ENCODE measurements at places on chromosomes 2 and 18.

DNA sequence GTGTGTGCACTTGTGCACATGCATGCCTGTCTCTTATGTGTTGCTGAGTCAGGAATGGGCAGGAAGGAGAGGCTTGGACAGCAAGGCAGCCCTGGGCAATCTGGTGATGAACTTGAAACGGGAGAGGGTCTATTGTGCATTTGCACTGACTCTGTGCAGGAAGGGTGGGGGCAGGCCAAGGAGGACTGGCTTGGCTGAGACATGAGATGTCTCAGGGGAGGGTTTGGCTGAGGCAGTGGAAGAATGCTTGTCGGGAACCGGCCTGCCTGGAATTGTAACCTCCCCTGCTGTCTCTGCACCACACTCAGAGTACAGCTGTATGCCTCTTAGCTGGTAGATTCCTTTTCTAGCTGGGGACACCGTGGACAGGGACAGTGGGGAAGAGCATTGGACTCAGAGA lies 176.1 kb upstream of the TNP1 start:
- DNase-seq, result no peak

DNA sequence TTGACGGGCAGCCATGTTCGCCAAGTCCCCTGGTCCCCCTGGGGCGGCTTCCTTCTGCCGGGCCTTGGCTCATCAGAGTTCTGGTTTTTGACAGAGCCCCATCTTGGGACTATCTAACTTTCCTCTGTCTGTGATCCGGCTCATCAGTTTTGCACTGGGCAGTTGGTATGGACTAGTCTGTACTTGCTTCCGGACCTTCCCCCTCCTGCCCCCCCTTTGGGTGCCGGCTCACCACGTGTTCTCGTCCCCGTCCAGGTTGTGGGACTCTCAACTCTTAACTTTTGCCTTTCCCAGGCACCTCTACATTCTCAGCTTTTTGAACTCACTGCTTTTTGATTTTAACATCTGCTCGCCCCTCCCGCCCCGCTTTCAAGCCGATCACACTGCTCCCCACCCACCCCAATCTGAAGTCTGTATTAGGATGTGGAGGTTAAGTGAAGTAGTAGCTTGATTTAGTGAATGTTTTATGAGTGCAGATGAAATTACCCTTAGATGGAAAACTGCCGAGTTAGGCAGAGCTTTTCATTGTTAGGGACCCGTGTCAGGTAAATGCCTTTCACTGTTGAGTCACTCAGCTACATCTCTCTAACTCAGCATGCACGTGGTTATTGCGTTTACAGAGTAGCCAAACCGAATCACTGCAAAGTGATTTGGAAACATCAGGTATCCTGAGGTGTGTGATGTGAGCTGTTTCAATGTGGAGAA lies 874 bp downstream of the WDR43 start:
- DNase-seq, result peak; percentile 5

DNA sequence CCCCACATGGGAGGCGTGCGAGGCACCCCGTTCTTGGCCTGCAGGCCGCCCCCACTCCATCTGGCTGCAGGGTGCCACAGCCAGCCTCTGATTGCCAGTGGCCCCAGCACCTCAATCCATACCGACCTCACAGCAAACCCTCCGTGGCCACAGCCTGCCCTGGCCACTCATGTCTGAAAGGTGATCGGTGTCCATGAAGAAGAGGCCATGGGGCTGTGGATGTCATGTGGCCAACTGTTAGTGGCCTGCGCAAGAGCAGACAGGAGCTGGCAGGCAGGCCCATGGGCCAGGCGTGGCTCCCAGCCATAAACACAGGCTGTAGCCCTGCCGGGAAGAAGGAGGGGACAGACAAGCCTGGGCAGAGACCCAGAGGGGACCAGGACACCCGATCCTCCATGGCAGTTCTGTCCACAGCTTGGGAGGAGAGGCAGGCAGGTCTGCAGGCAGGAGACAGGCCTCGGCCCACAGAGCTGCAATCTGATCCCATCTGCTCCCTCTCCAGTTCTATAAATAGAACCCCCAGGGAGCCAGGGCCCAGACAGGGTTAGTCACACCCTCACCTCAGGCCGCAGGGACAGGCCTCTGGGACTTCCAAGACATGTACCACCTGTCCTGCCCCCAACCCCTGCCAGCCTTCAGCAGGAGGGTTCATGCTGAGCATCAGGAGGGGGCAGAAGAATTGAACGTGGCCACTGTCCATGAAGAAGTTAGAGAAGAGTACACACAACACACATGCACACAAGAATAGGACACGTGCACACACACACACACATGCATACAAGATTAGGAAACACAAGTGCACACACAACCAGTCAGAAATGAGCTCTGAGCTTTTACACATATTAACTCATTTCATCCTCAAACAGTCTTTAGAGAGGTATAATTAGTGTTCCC lies 16.9 kb downstream of the STEAP3 start:
- DNase-seq, result no peak

DNA sequence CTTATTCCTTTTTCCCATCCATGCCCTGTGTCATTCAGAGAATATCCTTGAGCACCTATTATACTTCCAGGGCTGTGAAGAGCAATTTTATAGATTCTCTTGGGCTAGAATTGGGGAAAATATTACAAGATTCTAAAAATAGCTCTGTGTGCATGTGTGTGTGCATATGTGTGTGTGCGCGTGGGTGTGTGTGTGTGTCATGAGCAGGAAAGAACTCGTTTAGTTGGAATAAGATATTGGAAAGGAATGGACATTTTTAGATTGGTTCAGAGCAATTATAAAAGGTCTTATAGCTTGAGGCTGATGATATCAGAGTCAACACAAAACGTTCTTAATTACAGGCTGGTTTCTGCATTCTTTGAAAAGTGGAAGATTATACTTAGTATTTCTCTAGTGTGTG lies 212.1 kb upstream of the COPS8 start:
- DNase-seq, result no peak

GRCh38 chr2:229980431-229981184 lies 58.3 kb downstream of the FBXO36 start:
- DNase-seq, result no peak

DNA sequence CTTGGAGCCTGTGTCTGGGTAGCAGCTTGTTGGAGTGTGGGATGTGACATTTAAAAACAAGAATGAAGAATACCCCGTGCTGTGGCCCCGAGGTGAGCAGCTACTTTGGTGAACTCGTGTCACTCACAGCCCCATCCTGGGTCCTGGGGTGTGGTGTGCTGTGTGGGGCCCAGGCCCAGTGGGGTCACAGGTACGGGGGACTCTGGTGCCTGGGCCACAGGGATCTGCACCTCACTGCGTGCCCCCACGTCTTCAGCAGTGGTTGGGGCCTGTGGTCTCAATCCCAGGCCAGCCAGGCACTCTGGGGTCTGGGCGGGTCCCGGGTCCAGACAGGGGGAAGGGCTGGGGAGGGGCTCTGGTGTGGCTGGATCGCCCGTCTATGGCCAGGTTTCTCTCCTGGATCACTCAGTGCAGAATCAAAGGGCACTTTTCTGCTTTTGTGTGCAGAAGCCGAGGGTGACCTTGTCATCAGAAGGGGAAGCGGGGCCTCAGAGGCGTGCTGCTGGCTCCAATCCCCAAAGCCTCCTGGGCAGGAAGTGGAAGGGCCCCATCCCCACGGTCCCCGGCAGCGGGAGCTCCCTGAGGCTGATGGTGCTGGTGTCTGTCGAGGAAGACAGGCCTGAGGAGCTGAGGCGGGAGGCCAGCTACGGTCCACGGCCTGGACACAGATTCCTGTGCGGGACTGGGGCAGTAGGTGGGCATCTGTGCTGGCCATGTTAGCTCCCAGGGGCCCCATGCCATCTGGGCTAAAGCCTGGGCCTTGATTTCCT lies 1.4 kb downstream of the GPR35 start:
- no peak for DNase-seq

DNA sequence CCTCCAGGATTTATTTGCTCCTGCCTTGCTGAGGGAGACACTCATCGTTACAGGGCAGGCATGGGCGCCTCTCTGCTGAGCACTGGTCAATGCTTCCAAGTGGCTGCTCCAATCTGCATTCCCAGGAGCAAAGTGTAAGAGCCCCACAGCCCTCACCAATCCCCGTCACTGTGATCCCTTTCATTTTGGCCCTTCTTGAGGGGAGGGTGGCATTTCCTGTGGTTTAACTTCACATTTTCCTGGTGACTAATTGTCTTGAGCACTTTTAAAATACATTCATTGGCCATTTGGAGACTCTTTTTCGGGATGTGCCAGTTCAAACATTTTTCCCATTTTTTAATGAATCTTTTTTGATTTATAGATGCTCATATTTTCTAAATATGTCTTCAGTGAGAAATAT lies 33.0 kb downstream of the TPO start:
- DNase-seq, result no peak

DNA sequence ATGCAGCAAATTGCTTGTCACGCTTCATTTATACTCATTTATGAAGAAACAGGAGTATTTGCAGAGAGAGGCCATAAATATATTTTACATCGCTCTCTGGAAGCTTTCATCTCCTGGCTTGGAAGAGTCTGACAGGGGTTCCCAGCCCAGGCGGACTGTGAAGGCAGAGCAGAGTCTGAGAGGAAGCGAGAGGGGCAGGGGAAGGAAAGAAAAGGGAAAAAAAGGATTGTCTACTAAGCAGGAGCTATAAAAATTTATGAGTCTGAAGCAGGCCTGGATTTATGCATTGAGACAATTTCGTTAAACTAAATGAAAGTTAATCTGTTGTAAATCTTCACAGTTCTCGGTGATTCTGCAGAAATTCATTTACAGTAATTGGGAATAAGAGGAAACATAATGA lies 143.9 kb upstream of the GYPC start:
- no peak for DNase-seq

- no peak for DNase-seq
These were observed 311.5 kb downstream of the CDH2 start for GRCh38 chr18:27865431-27865830.

DNA sequence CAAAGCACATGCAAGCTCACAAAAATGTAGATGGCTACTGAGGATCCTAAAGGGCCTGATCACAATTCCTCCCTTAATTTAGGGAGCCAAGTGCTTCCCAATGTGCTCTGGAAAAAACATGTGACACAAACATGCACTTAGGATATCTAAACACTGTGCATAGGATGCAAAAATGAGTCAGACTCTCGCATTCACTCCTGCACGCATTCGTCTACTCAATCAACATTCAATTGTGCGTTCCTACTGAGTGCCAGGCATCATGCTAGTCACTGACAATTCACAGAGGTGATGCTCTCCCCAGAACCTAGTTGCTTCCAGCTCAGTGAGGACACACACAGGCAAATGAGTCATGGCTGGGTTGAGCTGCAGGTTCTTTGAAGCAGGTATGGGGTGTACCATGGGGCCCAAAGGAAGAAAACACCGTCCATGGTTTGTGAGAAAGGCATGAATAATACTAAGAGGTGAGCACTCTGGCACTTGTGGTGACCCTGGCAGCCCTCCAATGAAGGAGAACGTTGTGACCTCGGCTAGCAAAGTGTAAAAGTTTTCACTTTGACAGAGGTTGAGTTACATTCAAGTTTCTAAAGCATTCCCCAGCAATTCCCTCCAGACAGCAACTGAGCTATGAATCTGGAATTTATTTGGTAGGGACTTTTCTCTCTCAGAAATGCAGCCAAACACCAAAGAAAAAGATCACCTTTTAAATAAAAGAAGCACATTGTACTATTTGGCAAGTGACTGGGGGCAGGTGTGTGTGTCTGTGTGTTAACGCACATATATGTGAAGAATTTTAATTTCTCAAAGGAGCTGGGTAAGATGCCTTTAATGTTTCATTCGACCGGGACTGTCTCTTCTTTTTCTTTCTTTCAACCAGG lies 173.3 kb downstream of the ALPK2 start:
- no peak for DNase-seq

DNA sequence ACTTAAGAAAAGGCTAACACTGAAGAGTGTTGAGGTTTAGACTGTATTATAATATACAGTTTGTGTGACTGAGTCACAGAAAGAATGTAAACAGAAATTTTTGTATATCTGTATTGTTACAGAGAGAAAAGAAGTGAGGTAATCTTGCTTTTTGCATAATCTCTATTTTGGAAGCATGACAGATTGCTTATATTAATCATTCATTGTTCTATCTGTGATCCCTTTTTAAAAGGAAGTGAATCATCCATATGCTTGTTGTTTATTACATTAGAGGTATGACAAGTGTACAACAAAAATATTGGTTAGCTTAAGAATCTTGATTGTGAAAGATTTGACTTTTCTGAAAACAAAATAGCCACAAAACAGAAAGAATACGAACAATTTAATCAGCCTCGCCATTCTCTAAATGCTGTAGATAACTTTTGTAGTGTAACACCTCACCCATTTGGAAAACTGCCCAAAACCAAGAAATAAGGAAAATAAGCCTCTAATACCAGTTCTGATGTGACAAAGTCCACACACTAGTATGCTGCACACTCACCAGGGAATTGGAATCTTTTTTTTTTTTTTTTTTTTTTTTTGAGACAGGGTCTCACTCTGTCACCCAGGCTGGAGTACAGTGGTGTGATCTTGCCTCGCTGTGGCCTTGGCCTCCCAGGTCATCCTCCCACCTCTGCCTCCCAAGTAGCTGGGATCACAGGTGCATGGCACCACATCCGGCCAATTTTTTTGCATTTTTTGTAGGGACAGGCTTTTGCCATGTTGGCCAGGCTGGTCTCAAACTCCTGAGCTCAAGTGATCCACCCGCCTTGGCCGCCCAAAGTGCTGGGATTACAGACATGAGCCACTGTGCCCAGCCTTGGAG lies 91.5 kb upstream of the LPIN2 start:
- DNase-seq, result no peak

DNA sequence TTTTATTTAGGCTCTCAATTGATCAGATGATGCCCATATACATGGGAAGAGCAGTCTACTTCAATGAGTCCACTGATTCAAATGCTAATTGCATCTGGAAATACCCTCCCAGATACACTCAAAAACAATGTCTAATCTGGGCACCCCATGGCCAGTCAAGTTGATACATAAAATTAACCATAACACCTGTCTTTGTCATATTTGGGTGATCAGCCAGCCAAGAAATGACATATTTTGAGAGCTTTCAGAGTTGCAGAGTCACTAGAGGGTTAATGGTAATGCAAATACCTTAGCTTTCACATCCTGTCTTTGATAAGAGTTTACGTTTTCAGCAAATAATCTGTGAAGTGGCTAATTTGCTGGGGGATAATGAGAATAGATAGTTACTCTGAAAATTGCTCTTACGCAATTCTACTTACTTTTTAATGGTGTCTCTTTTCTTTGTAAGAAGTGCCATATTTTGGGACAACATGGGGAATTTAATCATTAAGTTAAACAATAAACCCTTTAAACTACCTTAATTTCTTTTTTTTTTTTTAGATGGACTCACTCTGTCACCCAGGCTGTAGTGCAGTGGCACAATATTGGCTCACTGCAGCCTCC lies 49.1 kb downstream of the CCDC195 start:
- no peak for DNase-seq

- DNase-seq, result no peak
These were observed 555.2 kb downstream of the CMPK2 start for GRCh38 chr2:6310256-6311215.

DNA sequence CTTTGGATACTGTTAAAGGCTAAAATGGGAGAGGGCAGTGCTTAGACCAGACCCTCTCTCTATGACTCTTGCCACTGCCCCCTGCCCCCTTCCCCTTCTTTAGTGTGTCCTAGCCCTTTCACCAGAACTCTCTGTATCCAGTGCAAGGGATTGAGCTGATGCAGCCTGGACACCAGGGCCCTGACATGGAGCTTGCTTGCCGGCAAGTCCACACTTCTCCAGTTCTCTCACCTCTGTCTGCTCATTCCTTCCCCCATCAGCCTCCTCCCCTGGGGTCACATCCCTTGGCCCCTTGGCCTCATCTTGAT lies 1.5 kb upstream of the WNT6 start:
- DNase-seq, result no peak

- no peak for DNase-seq
These were observed 51.7 kb upstream of the EHBP1 start for GRCh38 chr2:62653582-62654422.

- no peak for DNase-seq
These were observed 238.3 kb upstream of the RASGRP3 start for GRCh38 chr2:33238111-33238510.

Data from activated T-helper 1 cell treated with anti-CD3 and anti-CD28 coated beads, Interleukin-2, amount 50 U/mL, for 16 hours (primary cell).